ENCODE measurements at places on chromosomes 6 and 20.

- peak; percentile 52 for DNase-seq
Observed at GRCh38 chr6:21587961-21588480, 5.5 kb upstream of the SOX4 start.

GRCh38 chr6:158037021-158037420 lies 55.4 kb downstream of the SYNJ2 start:
- no peak for DNase-seq

DNA sequence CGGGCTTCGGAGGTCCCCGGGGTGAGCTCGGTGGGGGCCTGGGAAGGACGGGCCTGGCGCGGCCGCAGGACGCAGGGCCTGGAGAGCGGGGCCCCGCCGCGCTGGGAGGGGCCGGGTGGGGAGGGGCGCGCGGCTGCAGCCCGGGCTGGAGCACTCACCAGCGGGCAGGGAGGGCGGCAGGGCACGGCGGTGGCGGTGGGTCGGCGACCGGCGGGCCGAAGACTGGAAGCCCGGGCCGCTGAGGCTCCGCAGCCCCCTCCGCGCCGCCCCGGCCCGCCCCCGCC lies at the start of gene GATA5:
TSS of gene GATA5 (minus strand) at position 224 of the 284 bp plus-strand sequence. CDS start 474 bp downstream, outside the sequence.
- DNase-seq = no peak

- peak; percentile 7 for DNase-seq
Observed at GRCh38 chr6:170497841-170498301, 55.2 kb downstream of the PSMB1 start.

- DNase-seq = no peak
Observed at GRCh38 chr20:24745206-24745605, 203.9 kb upstream of the CST7 start.

DNA sequence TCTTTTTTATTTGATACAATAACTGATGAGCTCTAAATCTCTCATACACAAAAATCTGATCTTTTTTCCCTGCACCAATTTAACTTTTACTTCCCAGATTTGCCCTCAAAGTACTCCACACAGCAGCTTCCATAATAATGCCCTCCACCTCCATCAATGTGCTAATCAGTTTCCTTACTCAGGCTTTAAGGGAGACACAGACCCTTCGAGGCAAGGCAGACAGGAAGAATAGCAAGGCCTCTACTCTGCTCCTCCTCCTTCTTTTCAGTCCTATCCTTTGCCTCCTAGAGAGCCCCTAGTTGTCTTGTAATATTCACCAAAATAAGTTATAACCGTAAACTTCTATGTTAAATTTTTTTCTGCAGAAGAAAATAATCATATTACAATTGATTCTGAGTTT lies 444.9 kb upstream of the RNF217 start:
- no peak for DNase-seq

GRCh38 chr20:44098256-44098630 lies 88.7 kb downstream of the JPH2 start:
- no peak for DNase-seq

DNA sequence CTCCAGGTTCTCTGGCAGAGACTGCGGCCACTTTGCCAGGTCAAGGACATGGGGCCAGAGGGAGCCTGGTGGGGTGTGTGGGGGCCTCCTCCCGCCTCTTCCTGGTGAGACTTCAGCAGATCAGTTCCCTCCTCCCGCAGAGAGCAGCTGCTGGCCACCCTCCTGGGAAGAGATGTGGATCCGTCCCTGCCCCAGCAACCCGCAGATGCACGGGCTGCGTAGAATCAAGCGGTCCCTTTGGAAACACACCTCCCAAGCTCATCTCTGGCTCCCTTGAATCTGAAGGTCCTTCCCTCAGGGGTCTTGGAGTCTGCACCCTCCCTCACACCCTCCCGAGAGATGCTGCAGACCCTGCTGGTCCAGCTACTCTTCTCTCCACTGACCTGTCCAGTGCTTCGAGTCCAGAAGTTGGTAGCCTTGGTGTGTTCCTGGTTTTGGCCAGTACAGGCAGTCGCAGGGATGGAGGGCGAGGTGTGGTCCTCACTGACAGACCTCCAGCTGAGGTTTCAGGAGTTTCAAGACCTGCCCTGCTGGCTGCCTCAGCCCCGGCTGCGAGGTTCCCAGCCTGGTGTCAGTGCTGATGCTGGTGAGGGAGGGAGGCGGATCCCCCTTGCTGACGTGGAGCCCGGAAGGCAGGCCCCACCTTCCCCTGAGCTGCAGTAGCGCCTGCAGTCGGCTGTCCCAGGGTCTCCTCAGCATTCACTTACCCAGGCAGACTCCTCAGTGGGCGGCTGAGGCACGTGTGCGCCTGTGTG lies at the start of gene NPBWR2:
TSS of gene NPBWR2 (minus strand) at position 585 of the 755 bp plus-strand sequence. CDS start 734 bp downstream, outside the sequence.
- DNase-seq = no peak

- DNase-seq = no peak
Observed at GRCh38 chr20:17872434-17872833, 96.2 kb downstream of the SNX5 start.

DNA sequence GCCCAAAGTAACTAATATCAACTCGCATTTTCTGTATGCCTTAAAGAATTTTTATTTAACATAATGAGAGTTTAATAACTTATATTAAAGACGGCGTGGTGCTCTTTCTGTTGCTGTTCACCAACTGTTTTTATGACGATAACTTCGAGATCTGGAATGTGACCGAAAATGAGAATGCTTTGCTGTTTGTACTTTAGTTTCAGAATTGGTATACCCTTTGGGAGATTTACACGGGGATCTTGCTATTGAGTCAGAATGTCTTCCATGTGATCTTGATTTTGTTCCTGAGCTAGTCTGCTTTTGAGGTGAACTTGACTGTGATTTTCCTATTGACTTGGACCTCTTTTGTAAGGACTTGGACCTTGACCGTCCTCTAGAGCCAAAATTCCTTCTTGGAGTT lies 17.9 kb downstream of the PNRC1 start:
- no peak for DNase-seq

- peak; percentile 92 for DNase-seq
Observed at GRCh38 chr6:48826901-48827701, 636.0 kb downstream of the MMUT start.

DNA sequence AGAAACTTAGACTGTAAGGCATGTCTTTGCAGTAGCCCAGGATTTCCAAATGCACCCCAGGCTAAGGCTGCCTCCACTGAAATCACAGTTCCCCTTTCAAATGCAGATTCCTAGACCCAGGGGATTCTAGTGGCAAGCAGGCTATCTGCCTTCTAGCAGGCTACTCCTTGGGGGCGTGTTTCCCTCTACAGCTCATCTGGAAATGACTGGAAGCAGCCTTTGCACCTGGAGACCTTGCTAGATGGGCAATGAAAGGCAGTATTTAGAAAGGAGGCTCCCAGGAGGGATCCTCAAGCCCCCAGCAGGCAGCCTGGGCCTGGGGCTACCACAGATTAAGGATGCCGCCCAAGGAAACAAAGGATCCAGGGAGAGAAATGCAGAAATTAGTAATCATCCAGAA lies 26.0 kb upstream of the SYNDIG1 start:
- no peak for DNase-seq

GRCh38 chr6:144661116-144661806 lies 376.1 kb downstream of the UTRN start:
- DNase-seq = peak; percentile 40

- no peak for DNase-seq
Observed at GRCh38 chr6:118083711-118084110, 176.6 kb downstream of the SLC35F1 start.

DNA sequence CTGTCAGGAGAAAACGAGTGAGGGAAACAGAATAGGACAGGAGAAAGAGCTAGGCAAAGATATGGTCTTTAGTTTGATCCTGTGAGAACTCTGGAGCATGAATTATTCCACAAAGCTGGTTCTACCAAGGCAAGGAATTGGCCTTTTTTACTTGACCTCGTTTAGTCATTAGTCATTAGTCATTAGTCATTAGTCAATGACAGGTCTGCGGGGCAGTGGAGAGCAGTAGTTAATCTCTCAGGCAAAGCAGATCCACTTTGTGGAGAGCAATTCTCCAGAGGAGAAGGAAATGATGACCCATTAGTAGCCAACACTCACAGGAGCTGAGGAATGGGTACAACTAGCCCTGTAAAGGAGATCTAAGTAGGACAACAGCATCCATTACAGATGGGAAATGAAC lies 22.0 kb upstream of the ABCC10 start:
- DNase-seq = no peak

- DNase-seq = no peak
Observed at GRCh38 chr20:56171087-56172012, 77.2 kb upstream of the MC3R start.

- DNase-seq = peak; percentile 94
Observed at GRCh38 chr6:80454197-80454596, 347.7 kb downstream of the BCKDHB start.

- no peak for DNase-seq
Observed at GRCh38 chr20:19849341-19850197, 91.5 kb downstream of the RIN2 start.

GRCh38 chr6:5550631-5551030 lies 289.3 kb downstream of the FARS2 start:
- no peak for DNase-seq

- no peak for DNase-seq
Observed at GRCh38 chr20:25079171-25079570, 2.8 kb downstream of the VSX1 start.

- no peak for DNase-seq
Observed at GRCh38 chr20:63027221-63027921, 20.6 kb upstream of the BHLHE23 start.

- no peak for DNase-seq
Observed at GRCh38 chr6:43428112-43428570, 800 bp downstream of the ABCC10 start.

DNA sequence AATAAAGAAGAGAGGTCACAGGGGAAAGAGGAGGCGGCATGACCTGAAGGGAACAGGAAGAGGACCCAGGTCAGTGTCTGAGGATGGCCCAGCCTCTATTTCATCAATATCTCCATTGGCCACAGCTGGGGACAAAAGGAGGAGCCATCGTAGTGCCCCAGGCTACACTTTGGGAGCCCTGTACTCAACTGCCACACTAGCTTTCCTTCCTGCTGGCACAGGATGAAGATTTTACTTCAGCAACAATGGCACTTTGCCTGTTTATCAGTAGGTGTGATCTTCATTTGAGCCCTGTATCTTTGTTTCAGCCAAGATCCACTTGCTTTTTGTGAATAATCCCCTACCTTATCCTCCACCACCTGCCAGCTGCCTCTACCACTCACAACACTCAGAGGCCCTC lies 35.4 kb upstream of the RCAN2 start:
- no peak for DNase-seq

GRCh38 chr6:24460966-24461365 lies 28.4 kb downstream of the GPLD1 start:
- DNase-seq = no peak

DNA sequence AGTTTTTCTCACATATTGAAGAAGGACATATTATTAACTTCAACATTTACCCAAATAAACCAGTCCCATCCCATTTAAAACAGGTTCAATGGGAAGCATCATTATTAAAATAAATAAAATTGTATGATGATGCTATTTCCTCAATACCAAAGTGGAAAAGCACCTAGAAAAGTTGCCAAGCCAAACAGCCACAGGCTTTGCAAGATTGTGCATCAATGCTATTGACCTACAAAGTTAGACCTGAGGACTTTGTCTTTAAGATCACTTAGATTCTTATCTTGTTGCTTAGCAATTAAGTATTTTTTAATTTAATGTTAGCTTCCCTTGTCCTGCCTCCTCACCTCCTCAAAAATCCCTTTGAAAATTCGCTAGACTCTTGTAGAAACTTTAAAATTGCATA lies 132.1 kb downstream of the SAMD5 start:
- no peak for DNase-seq

GRCh38 chr6:65819152-65819551 lies 112.1 kb upstream of the EYS start:
- no peak for DNase-seq

GRCh38 chr6:27545271-27546046 lies 72.6 kb upstream of the ZNF184 start:
- peak; percentile 73 for DNase-seq

DNA sequence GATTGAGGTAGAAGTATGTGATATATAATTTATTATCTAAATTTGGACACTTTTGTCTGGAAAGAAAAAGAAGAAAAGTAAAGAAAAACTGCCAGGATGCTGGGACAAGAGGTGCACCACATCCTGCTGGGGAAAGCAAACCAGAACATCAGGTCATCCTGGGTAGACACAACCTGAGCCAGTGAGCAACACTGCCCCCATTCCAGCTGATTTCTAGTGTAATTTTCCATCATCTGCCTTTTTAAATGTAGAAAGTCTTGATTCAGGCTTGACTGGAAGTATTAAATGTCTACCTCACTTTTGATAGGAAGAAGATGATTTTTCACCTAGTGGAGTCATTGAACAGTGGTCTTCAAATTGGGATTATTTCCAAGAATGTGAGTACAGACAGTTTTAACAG lies 1164.5 kb upstream of the CITED2 start:
- peak; percentile 59 for DNase-seq

- no peak for DNase-seq
Observed at GRCh38 chr6:114941078-114941477, 598.3 kb upstream of the HS3ST5 start.

- no peak for DNase-seq
Observed at GRCh38 chr6:147401779-147402178, 106.7 kb upstream of the SAMD5 start.

- no peak for DNase-seq
Observed at GRCh38 chr6:129252377-129253071, 369.6 kb downstream of the LAMA2 start.

DNA sequence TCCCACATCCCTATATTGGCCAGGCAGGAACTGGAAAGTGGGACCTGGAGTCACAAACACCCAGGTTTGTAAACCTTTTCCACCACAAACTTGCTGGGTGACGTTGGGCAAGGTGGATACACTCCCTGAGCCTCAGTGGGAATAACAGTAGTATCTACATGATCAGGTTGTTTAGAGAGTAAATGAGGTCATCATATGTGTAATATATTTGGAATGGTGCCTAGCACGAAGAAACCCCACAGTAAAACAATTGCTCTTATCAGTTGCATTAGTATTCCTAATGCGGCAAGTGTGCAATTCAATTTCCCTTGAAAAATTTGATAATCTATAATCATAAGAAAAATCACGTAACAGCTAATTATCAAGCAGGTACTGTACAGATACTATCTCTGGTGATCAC lies 51.9 kb downstream of the HIVEP2 start:
- no peak for DNase-seq

DNA sequence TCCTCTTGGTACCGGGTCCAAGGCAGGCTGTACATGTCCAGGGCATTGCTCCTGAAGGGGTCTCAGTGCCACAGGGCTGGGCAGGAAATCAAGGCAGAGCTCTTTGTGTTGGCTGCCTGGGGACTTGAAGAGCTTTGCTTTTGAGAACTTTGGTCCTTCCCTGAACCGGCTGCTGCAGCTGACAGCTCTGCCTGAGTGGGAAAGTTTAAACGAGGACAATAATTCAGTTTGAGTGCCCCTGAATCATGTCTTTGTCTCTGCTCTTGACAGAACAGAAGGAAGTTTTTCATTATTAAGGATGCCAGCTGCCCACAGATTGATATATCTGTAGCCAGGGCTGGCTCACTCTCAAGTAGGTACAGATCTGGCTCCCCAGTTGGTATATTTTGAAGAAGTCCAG lies 56.1 kb downstream of the ANKRD6 start:
- DNase-seq = no peak

DNA sequence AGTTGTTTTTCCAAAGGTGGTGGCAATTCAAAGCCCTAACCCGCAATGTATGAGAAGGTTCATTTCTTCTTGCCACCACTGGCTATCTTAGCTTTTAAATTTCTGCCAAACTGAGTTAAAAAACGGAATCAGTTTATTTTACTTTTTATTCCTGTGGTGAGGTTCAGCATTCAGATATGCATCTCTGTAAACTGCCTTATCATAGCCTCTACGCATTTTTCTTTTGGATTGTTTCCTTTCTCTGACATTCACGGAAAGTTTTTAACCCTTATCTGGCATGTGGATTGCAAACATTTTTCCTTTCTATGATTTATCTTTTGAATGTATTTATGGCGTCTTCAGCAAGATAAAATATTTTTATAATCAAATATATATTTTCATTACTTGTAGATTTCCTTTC lies 37.7 kb downstream of the AK9 start:
- DNase-seq = no peak

All from fibroblast of skin of scalp (primary cell).